ENCODE measurements at places on chromosomes 2 and 18.

GRCh38 chr18:13505780-13506345, 220.5 kb downstream of the FAM210A start:
- no peak for DNase-seq

- DNase-seq, result no peak
Measured at GRCh38 chr18:59005262-59005661, 134.4 kb upstream of the SEC11C start.

- DNase-seq, result no peak
Measured at GRCh38 chr18:77069931-77070330, 62.7 kb downstream of the MBP start.

DNA sequence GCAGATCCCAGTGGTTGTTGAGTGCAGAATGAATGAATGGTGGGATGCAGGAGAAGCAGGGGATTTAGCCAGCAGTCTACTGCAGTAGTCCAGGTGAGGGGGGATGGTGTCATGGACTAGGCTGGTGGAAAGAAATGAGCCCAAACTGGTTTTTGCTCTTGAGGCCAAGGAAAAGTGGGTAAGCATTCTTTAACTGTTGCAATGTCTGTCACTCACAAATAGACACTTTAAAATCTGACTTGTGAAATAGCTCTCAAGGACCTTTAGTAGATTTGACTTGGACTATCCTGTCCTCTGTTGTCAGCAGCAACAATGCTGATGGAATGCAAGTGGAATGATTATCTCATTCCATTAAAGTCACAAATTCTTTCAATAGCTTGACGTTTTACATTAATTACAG, 37.5 kb upstream of the STK17B start:
- DNase-seq, result no peak

- no peak for DNase-seq
Measured at GRCh38 chr2:233866479-233866878, 1.7 kb downstream of the MSL3B start.

GRCh38 chr2:181607629-181608590, 49.0 kb downstream of the CERKL start:
- DNase-seq, result no peak

DNA sequence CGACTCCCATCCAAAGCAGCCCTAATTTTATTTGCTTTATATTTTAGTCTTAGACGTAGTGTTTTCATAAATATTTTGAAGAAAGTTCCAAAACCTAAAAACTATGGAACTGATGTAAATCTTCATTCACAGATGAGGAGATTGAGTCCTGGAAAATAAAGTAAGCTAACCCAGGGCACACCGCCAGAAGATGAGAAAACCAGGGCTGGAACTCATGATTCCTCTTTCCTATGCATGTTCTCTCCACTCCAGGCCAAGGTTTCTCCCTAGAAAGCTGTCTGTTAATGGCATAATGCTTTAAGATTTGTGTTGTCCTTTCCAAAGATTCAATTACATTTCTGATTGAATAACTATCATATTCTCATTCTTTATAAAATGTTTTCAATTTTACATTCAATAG, 78.4 kb upstream of the ZC3H15 start:
- DNase-seq, result no peak

GRCh38 chr2:47195148-47195547, 40.0 kb upstream of the STPG4 start:
- no peak for DNase-seq

DNA sequence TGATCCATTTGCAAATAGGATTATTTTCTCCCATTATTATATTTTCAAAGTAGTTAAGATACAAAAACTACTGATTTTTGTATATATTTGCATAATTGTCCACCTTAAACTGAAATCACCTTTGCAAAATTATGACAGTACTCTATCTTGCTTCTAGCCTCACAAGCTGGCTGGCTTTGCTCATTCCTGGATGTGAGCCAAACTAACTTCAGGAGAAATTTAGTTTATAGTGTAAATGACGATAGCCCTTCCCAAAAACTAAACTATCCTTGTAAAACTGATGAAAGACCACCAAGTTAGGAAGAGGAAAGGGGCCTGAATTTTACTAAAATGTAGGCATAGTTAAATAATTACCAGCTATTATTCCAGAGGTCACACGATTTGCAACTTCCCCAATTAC, 87.3 kb downstream of the ADD2 start:
- DNase-seq, result no peak

- no peak for DNase-seq
Measured at GRCh38 chr2:233531955-233532354, 34.6 kb downstream of the USP40 start.

DNA sequence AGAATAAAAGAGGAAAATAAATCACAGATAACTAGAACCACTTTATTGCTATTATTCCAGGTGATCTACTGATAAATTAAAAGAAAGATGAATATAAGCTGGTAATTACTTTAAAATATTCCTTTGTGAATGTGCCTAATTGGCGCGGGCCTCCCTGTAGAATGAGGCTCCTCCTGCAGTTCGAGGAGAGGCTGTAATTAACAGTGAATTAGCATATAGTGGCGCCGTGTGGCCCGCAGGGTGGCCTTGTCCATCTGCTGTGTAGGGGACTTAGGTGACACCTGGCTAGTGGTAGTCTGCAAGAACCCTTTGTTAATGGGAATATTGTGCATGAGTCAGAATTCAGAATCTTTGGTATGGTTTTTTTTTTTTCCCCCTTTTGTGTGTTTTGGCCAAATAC, 119.8 kb downstream of the AGAP1 start:
- peak; percentile 64 for DNase-seq

- DNase-seq, result no peak
Measured at GRCh38 chr2:207078186-207078798, 87.5 kb downstream of the KLF7 start.

DNA sequence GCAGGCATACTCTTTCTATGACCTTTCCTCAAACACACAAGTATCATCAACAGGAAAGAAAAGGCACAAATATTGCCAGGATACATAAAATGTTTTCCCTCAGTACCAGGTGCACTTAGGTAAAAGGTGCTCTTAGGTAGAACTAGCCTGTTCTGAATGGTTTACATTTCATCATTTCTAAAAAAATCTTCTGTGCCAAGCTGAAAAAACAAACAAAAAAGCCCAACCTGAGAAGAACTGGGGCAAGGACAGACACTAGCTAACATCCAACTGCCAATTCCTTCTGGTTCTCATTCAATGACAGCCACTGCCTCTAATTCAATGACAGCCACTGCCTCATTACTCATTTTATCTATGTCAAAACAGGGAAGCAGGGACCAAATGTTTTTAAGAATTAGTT, 68.5 kb downstream of the SPIRE1 start:
- DNase-seq, result no peak

GRCh38 chr2:144595686-144596072, 75.8 kb upstream of the ZEB2 start:
- DNase-seq, result no peak

GRCh38 chr18:10488017-10488416, 33.6 kb downstream of the APCDD1 start:
- DNase-seq, result no peak

DNA sequence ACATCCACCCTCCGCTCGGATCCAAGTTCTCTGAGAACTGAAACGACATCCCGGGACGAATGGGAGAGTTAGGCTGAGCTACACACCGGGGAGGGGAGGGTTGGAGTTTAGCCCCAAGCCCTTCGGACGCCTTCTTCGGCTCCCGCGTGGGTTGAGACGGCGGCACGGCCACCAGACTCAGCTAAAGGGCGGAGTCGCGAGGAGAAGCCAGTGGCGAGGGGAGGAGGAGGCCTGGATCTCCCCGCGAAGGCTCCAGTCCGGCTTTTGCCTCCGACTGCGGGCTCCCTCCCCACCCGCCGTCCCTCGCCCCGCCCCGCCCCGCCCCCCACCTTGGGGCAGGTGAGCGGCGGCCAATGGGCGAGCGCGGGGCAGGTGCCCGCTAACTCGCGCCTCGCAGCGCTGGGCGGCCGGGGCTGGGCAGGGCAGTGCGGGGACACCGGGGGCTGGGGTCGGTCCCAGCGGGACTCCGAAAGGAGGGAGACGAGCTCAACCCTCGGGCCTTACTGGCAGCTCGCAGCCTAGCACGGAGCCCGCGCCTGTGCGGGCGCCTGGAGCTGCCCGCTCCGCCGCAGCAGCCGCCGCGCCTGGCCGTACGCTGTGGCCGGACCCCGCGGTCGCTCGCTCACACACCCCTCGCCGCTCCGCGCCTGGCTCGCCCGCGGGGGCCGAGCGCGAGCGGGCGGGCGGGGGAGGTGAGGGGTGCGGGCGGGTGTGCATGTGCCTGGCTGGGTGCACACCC, at the start of gene EMX1:
Gene EMX1, plus strand, starts transcription at position 382 of the 739 bp plus-strand sequence. Its CDS starts 334 bp downstream, at position 716.
- DNase-seq, result no peak

GRCh38 chr2:37588316-37588777, 83.1 kb downstream of the CDC42EP3 start:
- no peak for DNase-seq

DNA sequence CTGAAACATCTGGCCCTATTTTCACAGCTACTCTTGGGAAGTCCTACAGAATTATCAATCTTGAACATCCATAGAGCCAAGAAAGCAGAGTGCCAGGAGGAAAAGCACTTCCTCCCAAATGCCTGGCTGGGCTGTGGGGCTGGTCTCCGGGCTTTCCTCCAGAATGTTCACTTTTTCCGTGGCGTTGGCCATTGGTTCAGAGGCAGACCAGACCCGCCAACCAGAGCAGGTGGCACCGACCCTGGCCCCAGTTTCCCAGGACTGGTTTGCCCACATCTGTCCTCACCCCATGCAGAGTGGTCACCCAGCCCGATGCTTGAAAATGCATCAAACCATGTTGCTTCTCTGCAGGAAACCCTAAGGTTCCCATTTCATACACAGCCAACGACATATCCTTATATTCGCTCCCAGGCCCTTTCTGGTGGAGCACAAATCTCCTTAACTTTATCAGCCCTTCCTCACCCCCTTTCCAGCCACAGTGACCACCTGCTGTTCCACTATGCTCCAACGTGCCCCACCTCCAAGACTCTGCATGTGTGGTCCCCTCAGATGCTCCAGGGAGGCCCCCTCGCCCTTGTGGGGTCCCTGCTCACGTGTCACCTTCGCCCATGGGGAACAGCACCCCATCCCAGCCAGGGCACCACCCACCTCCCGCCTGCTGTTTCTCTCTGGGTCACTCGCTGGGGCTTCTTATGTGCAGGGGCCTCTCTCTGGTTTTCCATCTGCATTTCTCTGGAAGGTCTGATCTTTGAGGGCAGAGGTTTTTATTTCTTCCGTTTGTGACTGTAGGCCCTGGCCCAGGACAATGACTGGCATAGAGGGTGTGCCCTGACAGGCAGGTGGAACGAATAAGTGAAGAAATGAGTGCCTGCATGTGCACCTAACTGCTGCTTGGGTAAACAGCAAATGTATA, 92.9 kb downstream of the PXDN start:
- DNase-seq, result no peak

DNA sequence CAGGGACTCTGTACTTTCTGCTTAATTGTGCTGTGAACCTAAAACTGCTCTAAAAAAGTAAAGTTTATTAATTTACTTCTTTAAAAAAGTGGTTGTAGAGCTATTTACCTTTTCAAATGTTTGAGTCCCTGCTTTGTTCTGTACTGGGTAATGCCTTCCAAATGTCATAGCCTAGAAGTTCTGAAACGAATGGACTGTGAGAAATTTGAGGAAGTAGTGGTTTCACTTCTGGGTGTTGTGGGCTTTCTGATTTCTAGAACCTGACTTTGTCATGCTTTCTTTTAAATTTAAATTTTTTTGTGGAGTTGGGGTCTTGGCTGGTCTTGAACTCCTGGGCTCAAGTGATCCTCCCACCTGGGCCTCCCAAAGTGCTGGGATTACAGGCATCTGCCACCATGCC, 44.6 kb downstream of the SMAD4 start:
- DNase-seq, result no peak

DNA sequence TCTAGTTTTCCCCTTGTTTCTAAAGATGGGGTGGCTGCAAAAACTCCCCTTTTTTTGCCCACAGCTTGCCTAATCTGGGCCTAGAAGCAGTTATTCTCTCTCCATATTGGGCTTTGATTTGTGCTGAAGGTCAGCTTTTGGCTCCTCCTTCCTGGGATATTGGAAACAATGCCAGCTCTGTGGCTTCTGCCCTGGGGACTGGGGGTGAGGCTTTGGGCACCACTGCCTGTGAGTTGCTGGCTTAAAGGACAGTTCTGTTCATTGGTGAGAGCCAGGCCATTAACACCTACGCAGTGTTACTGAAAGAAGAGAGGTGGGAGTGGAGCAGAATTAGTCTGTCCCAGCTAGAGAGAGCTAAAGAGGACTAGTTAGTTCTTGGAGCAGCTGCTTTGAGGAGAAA, 4.3 kb downstream of the UBXN2A start:
- DNase-seq, result no peak

DNA sequence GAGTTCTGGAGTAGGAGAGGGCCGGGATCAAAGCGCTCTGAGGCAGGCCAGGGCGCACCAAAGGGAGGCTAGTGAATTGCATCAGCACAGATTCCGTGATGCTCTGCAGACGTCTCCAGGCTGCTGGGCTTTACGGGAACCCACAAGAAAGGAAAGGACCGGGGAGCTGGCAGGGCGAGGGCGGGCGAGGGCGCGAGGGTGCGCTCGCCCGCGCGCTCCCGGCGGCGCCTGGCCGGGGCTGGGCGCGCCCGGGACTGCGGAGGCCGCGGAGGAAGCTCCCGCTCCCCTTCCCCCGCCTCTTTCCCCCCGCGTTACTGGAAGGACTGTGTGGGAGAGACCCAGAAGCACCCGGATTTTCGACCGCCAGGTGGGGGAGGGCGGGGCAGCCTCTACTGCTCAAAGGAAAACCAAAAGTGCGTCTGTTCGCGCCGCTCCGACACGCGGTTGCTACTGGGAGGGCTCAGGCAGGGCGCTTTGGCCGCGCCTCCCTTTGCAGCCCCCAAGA, 2.4 kb upstream of the FOSL2 start:
- no peak for DNase-seq

DNA sequence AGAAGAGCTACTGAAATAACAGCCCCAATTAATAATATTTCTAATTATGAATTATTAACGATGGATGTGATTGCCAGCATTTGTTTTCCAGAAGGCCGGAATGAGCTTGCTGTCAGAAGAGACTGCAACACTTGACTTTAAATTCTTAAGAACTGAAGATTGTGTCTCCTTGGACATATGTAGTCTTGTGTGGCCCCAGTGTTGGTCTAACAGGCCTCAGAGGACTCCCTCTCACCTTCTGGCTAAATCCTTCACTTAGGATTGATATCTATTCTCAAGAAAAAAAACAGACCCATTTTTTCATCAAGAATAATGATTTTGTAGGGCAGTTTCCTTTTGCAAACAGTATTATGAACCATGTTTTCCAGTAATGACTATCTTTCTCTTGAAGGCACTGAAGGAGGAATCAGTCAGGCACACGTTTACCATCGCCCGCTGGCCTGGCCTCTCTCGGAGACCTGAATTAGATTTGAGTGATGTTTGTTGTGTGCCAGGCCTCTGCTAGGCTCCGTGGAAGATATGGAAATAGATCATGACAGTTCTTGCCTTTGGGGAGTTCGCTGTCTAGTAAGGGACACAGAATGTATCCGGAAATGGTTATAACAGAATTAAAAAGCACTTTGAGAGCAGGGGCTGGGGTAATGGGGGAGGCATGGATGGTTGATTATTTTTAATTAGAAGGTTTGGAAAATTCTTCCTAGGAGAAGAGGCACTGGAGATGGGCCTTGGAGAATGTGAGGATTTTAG, 258.0 kb downstream of the MYCN start:
- no peak for DNase-seq

DNA sequence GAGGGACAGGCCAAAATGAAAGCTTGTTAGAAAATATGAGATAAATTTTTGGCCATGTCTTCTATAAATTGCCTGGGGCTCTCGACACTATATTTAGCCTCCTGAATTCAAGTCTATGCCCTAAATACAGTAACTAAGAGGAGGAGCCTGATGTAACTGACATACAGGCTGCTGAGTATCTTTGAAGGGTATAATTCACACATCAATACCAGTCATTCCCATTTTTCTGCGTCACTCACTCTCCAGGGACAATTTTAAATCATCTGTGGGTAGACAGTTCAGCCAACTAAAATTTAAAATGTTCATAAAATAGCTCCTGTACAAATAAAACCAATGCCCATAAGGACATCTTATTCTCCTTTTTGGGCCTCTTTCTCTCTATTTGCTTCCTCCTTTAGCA, 105.9 kb downstream of the AP1S3 start:
- DNase-seq, result no peak

Data from NCI-H748 treated with DMSO at 0.1 percent for 48 hours (cell line).